Cardiac septum (tissue), 1 donor: ENCODE measurements at places on chromosomes 16 and 17. TPM values are rescaled to one million over a fixed set of nuclear protein-coding genes. Genes with fewer than 3 reads are reported as not detected.

Gene KRTAP17-1
- total RNA-seq: not detected

Gene CCL4L2
- total RNA-seq: not detected

Gene CBX8
- total RNA-seq: 5.7 TPM

Gene GRB7
- 0.65 TPM for total RNA-seq

Gene GPR139
- total RNA-seq: not detected

Gene HS3ST2
- total RNA-seq: 0.22 TPM

Gene SLC5A10
- total RNA-seq: 0.13 TPM

Gene ZNF778
- 9.7 TPM for total RNA-seq

Gene CLEC19A
- not detected for total RNA-seq

Gene LRRC75A
- total RNA-seq: 1.4 TPM

- no peak for DNase-seq
Observed at GRCh38 chr17:53058031-53058430, 764.7 kb upstream of the KIF2B start.

GRCh38 chr16:8044796-8045195 is 545.5 kb downstream of the TMEM114 start:
- no peak for DNase-seq

GRCh38 chr17:17913695-17914332 is 58.4 kb downstream of the TOM1L2 start:
- peak; percentile 80 for DNase-seq

DNA sequence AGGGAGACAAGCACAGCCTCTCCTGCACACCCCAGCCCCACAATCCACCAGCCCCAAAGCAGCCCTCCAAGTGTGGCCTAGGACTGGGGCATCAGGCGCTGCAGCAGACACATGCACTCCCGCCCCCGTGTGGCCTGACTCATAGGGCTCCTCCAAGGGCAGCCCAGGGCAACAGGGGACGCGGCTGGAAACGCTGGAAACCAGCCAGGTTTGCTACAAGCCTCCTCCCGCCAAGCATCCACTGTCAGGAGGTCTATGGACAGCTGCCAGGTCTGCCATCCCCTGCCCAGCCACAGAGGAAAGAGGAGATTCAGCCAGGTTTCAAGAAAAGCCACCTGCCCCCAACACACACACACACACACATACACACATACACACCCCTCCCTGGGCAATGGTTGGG is 25.8 kb downstream of the SRCIN1 start:
- no peak for DNase-seq

- DNase-seq: no peak
Observed at GRCh38 chr16:12750554-12750918, 53.2 kb downstream of the CPPED1 start.

DNA sequence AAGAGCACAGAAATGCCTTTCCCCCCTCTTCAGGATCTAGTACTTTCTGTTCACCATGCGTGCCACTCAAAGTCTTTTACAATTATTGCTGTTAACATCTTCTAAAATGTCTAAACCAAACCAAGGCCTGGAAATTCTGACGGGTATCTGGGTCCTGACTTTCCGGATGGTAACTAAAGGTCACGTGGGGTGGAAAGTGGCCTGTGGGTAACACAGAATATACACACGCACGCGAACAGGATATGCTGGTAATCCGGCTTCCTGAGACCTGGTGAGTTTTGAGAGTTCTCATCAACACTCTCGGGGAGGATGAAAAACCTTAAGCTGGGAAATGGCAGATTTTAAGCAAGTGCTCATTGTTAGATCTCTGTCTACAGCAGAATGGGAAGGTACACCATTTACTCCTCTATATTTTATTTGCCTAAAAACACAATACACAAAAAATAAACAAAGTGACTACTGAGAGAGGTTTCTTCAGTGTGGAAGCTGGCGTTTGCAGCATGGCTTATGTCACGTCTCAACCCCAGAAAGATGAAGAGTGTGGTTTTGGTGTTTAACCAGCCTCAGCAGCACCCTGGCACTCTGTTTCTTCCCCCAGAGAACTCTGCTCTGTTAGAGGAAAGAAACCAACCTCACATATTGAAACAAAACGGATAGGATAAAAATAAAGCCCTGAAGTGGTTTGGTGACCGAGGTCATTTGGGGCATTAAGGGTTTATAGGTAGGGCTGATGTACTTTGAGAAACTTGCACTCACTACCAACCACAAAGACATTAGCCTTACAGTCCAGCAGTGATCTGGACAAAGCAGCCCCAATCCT is 37.3 kb downstream of the SMG6 start:
- no peak for DNase-seq

DNA sequence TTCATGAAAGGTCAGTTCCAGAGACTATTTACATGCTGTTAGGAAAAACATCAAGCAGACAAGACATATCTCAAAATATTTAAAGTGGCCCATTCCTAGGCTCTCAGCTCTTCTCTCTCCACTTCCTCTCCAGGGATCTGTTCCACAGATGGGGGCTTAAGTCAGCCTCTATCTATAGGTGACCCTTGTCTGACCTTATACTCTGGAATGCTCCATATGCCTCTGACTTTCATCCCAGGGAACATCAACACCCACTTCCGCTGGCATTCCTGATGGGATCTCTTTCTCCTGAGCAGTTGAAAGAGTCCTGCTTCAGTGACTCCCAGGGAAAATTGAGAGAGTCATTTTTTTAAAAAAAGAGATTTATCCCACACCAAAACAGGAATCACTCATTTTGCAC is 11.5 kb upstream of the WIPI1 start:
- DNase-seq: no peak

- DNase-seq: no peak
Observed at GRCh38 chr16:83819361-83819760, 11.6 kb downstream of the HSBP1 start.

DNA sequence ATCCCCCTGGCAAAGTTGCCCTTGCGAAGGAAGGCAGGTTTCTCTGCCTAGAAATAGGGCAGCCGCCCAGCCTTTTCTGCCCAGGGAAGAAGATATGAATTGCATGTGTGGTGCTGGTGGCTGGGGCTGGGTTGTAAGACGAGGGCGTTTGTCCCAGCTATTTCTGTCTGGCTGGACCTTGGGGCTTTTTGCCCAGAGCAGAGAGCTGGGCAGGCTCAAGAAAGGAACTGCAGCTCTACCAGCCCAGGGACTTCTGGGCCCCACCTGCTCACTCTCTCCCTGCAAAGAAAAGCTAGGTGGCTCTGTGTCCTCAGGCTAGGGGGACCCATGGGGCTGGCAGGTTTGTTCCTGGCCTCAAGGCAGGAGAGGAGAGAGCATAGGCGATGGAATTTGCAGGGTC is 586 bp downstream of the CACNG1 start:
- DNase-seq: no peak

DNA sequence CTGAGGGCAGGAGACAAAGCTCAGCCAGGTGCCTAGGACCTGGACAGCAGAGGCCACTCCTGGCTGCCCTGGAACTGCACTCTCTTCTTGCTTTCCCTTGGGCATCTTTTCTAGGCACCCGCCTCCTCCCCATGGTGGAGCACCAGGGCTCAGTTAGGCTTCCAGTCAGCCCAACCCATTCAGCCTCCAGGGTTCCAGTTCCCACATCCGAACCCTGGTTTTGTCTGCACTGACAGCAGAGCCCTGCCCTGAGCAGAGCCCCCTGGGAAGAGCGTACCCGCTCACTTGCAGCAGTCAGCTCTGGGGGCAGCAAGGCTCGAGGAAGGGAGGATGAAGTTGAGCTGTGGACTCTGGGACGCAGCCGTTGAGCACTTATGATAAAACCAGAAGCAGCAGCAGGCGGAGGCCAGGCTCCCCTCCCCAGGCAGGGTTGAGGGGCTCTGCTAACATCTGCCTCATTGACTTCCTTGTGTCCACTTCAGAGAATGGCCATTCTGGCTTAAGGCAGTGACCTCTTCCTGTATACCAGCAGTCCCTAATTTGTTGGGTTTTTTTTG is 213.2 kb downstream of the NTN1 start:
- no peak for DNase-seq

GRCh38 chr17:37211136-37211535 is 164.6 kb upstream of the C17orf78 start:
- DNase-seq: no peak

GRCh38 chr16:6104428-6104827 is 1006.8 kb upstream of the EEF2KMT start:
- DNase-seq: no peak

- DNase-seq: no peak
Observed at GRCh38 chr17:44354582-44355561, 8.8 kb downstream of the FAM171A2 start.

DNA sequence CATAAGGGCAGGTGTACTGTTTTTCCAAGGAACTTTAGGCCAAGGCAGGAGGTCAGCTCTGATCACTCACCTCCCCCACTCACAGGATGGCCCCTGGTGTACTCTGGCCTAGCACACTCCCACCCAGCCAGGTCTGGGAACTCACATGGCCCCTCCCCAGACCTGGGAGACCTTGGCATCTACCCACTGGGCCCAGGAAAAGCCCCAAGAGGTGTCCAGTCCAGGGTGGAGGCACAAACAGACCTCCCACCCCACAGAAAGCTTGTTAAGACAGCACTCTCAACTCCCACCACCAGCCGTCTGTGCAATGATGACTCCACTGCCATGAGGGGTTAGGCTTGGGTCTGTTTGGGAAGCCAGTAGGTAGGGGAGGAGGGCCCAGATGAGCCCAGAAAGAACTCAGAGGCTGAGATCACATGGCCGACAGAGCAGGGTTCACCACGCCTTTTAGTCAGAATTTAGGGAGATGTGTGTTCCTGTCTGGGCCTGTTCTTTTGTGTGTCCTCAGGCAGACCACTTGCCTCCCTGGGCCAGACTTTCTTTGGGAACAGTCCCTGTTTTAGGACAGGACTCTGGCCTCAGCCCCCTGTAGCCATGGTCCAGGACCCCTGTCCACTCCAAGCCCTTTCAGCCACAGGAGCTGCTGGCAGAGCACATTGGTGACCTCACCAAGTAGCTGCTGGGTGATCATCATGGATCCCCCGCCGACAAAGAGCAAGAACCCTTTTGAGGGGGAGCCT is 12.1 kb upstream of the CBFB start:
- peak; percentile 55 for DNase-seq

GRCh38 chr16:57666353-57667047 is 1.6 kb upstream of the ADGRG3 start:
- no peak for DNase-seq

- DNase-seq: no peak
Observed at GRCh38 chr17:28675980-28676379, 14.0 kb downstream of the SUPT6H start.

DNA sequence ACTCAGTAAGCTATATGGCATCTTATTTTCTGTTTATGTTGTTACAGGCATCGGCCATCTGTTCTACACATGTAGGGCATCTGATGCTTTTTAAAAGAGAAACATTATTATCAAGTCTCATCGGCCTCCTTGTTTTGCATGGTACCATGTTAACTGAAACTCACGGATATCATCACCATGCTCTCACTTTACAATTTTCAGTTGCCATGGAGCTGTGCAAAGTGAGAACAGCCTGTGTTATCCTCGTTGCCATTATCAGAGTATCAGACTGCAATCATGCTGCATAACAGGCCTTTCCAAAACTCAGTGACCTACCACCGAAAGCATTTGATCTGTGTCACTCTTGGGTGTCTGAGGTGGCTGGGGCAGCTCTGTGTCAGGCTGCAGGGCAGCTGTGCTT is 110.3 kb downstream of the C17orf67 start:
- no peak for DNase-seq

DNA sequence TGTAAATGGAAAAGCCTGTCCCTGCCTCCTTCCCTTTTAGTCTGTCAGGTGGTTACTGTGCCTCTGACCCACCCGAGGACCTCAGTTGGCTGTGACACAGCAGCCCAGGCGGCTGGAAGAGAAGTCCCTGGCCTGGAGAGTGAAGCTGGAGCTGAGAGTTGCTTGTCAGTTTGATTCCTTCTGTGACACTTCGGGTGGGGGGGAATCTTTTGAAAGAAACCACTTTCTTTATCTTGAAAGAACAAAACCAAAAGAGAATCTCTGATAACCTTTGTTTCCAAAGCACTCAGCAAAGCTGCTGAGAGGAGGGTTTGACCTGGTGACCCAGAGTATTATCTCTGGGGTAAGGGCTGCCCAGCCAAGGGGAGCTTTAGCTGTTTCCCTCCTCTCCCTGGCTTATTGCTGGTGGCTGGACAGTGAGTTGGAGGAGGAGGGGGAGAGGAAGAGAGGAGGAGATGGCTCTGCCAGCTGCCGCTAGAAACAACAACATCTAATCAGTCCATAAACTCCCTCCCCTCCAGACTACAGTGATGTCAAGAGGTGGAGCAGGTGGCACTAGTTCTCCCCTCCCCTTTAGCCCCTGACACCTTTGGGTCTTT is 34.0 kb downstream of the YPEL2 start:
- no peak for DNase-seq

DNA sequence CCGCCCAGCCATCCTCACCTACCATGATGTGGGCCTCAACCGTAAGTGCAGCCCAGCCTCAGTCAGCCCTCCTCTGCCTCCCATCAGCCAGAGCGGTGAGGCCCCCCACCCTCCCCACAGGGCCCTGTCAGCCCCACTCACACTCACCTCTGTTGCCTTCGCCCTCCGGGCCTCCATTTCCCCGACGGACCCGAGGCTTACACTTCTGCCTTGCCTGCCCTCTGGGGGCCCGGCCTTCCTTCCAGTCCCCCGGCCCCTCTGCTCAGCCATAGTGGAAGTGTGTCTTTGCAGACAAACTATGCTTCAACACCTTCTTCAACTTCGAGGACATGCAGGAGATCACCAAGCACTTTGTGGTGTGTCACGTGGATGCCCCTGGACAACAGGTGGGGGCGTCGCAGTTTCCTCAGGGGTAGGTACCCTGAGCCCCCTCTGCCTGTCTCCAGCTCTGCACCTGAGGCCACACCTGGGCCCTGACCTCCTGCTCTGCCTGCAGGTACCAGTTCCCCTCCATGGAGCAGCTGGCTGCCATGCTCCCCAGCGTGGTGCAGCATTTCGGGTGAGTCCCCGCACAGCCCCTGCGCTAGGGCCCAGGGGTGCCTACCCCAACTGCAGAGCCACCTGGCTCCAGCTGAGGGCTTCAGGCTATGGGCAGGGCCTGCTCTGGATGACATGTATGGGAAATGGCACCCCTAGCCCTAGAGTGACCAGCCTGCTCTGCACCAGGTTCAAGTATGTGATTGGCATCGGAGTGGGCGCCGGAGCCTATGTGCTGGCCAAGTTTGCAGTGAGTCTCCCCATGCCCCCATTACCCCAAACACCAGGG is 4.1 kb downstream of the NDRG4 start:
- DNase-seq: peak; percentile 74

GRCh38 chr17:80872501-80873306 is 118.9 kb upstream of the CHMP6 start:
- DNase-seq: no peak

GRCh38 chr17:76398523-76399174 is 14.2 kb downstream of the SPHK1 start:
- DNase-seq: no peak
